ENCODE measurements at places on chromosomes 12 and 14.
A peak's percentile ranks its signal among the peaks of the same experiment; 100 is the strongest.

DNA sequence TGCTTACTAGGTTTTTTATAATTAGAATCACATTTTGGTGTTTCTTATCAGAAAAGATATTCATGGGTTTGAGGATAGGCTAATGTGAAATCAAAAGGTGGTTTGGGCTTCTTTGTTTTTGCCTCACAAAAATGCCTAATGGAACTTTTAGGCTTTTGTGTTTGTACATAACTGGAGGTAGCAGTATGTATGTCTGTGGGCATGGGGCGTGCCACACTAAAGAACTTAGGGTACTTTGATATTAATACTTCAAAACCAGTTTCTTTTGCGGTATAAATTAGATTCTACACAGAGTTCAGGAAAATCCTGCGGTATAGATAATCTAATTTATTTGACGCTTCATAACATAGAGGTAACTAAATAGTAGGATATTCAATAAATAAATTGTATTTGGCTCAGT lies 1.9 kb downstream of the ETV6 start:
- DNase-seq, result no peak

GRCh38 chr14:93984987-93985410 lies 8.6 kb upstream of the ASB2 start:
- DNase-seq, result peak; percentile 57

DNA sequence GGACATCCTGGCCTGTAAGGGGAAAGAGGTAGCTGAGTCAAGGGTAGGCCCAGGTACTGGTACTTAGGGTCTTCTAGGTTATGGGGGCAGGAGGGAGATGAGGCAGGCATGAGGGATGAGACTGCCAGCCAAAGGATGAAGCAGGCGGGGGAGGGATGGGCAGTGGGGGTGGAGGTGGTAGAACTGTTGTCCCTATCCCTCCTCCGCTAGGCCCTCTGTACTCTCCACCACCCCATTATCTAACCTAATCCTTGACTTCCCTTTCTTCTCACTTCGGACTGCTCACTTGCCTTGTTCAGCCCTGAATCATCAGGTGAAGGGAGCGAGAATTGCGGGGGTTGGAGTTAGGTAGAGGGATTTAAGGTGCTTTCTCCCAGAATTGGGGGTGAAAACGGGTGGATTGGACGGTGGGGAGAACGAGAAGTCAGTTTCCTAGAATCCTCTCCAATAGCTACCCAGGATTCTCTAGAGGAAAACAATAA lies 562 bp downstream of the PAN2 start:
- DNase-seq, result no peak

GRCh38 chr14:70651522-70651921 lies 9.8 kb downstream of the TTC9 start:
- DNase-seq, result no peak

- no peak for DNase-seq
These were observed 29.1 kb downstream of the PLEKHH1 start for GRCh38 chr14:67562025-67562775.

- DNase-seq, result no peak
These were observed 373.5 kb upstream of the CLEC14A start for GRCh38 chr14:38629412-38629811.

GRCh38 chr12:86312232-86312631 lies 56.0 kb upstream of the MGAT4C start:
- DNase-seq, result no peak

- no peak for DNase-seq
These were observed 32.8 kb downstream of the NOC4L start for GRCh38 chr12:132176920-132177551.

GRCh38 chr12:109890620-109891170 lies 9.4 kb upstream of the TCHP start:
- no peak for DNase-seq

DNA sequence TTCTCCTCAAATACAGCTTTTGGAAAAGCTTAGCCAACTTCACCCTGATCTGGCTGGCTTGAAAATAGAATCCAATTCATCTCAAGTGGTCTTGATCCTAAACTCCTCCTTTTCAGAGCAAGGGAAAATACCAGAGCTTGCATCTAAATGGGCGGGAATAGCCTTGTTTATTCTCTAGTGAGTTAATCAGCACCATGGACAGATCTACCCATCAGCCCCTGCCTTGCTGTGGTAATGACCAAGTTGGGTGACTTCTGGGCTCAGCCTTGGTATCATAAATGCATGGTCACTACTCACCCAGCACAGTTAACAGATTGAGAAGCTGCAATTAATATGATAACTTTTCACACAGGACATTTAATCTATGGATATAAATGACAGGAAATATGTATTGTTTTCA lies 196.6 kb downstream of the GLT1D1 start:
- DNase-seq, result peak; percentile 20

GRCh38 chr12:17151917-17152316 lies 546.0 kb upstream of the LMO3 start:
- no peak for DNase-seq

GRCh38 chr12:54376596-54376995 lies 7.9 kb downstream of the ZNF385A start:
- DNase-seq, result no peak

- no peak for DNase-seq
These were observed 36.3 kb downstream of the DTX1 start for GRCh38 chr12:113092607-113093408.

- DNase-seq, result no peak
These were observed 1.0 kb upstream of the NYNRIN start for GRCh38 chr14:24397639-24398292.

GRCh38 chr12:78189656-78190055 lies 359.0 kb downstream of the NAV3 start:
- no peak for DNase-seq

DNA sequence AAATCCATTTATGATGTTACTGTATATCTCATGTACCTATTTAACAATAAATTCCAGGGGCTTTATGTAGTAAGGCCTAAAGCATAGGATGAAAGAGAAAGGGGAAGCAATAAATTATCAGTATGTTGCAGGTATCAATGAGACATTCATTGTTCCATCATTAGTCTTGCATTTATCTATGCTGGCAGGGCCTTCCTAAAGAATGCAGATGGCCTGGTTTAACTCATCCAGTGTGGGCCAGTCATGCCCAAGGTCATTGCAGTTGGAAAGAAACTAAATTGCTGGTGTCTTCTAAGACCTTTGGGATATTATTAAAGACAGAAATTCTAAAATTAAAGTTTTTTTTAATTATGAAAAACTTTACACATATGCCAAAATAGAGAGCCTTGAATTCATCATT lies 98.3 kb downstream of the AVPR1A start:
- no peak for DNase-seq

DNA sequence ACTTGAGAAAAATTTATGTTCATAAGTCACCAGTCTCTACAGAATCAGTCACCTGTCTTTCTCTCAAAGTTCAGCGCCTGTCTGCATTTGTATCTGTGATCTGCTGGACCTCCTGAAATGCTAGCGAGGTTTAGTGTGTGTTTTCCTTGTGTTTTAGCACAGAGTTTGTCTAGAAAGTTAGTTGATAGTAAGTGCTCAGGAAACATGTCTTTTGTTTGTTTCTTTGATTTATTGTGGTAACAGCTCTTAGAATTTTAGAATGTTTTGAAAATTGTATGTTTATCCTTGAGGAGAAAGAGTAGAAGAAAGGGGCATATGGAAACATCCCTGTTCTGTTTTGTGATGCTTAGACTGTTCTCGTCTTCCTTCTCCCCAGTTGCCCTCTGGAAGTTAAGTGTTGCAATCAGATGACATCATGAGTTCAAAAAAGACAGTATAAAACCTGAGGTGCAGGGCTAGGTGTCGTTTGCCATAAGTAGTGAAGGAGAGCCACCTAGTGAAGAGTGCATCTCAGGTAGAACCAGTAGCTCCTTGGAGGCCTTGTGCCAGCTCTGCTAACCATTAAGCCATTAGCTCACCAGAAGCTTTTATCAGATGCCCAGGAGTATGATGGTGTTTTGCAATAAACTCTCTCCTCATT lies 44.8 kb downstream of the FBXW8 start:
- DNase-seq, result no peak

DNA sequence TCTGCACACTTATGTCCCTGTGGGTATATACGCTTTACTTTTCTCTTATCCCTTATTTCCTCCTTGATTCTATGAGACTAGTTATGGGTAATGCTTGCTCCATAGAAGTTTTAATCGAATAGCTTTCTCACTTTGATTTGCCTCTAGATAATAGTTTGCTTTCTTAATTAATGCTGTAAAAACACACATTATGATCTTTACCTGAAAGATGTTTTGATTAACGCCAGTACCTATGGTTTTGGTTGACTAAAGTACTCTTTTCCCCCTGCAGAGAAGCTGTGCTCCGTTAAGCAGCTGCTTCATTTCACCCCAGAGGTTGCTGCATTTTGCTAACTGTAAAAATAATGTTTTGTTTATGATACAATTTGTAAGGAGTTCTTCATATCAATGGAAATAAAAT lies 362.3 kb downstream of the FLRT2 start:
- DNase-seq, result no peak

DNA sequence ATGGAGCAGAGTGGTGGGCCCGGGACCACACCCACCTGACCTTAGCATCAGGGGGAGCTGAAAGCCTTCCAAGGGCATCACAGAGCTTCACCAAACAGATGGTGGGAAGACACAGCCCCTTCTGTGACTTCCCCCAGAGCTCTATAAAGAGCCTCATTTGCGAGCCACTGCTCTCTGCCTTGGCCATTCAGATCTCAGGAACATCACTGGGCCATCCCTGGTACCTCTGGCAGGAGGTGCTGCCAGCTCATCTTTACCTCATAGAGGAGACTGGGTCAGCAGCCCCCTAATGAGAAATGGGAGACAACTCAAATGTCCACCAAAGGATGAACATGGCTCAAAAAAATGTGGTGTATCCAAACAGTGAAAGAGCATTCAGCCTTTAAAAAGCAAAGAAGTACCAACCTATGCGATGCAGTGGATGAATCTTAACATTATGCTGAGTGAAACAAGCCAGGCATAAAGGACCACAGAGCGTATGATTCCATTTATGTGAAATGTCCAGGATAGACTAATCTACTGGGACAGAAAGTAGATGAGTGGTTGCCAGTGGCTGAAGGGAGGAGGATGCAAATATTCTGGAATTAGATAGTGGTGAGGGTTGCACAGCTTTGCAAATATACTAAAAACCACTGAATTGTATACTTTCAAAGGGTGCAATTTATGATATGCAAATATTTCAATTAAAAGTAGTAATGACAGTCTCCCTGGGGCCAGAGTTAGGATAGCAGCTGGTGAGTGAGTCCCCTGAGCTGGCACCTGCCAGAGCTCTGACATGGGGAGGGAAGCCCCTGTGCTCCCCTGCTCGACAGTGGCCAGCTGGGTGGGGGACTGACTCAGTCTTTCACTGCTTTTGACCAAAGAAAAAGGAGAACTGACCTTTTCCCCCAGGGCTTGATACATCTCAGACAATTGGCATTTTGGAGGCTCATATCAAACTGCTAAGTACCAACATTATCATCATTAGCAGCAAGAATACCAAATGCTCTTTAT lies 116.6 kb downstream of the GCH1 start:
- no peak for DNase-seq

DNA sequence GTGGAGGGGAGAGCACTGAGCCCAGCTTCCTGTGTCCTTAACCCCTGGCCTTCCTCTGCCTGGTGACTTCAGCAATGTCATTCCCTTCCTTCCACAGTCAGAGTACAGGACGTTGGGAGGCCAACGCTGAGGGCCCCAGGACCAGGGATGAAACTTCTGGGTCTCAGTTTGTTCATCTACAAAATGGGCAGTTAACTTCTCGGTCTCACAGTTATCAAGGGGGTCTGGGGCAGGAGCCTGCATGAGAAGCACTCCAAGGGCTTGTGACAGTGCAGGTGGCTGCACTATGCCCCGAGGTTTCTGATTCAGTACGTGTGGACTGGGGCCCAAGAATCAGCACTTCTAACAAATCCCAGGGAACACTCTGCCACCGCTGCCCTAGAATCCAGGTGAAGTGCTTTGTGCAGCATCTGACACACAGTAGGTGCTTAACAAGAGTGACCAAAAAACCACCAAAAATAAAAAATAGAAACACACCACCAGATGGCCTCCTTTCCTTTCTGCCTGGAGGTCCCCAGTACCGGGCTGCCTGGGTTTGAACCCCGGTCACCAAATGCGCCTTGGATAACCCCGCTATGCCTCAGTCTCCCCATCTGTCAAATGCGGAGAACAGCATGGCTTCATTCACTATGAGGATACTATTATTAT lies 80.4 kb downstream of the RFLNA start:
- no peak for DNase-seq

GRCh38 chr12:113328368-113328889 lies 6.5 kb downstream of the SLC8B1 start:
- DNase-seq, result no peak

GRCh38 chr12:104387190-104387589 lies 69.6 kb upstream of the CHST11 start:
- no peak for DNase-seq

DNA sequence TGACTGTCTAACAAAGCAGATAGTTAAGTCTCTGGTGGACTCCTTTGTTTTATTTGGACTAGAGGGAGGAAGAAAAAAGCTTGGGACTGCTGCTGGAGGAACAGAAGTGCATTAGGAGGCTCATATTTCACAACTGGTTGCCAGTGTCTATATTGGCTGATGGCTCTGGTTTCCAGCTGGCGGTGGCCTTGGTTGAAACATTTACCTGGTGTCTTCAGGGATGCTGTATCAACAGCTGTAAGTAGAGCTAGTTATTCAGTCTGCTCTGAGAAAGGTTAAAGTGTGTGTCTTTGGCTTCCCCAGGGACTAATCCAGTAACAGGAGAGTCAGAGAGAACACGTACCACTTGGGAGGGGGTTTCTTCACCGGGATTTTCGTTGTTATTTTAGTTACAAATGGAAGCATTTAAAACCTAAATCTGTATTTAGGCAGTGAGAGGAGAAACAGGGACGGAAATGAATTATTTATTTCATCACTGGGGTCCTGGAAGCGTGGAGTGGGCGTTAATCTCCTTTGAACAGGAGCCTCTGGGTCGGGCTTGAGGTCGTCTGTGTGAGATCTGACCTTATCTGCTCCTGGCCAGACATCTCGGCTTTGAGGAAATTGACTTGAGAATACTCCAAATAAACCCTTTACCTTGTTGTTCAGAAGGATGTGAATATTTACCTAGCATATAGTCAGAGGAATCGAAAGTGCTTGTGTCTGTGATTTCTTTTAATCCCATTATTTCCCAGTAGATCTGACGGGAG lies 149.9 kb downstream of the NRXN3 start:
- DNase-seq, result no peak

- DNase-seq, result no peak
These were observed 49.1 kb upstream of the KCNJ8 start for GRCh38 chr12:21823581-21823980.

DNA sequence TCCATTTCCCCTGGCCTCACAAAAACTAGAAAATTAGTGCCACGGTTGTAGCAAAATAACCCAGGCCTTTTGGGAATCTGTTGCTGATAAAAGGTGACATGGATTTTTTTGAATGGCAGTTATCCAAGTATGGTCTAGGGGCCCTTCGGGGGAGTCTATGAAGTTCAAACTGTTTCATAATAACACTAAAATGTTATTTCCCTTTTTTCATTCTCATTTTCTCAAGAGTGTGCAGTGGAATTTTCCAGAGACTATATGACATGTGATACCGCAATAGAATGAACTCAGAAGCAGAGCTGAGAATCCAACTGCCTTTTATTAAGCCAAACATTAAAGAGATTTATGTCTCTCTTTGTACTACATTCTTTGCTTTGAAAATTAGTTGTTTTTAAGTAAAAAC lies 26.9 kb downstream of the GSTZ1 start:
- DNase-seq, result no peak

Measured in pons (tissue), 1 donor.